ENCODE measurements at places on chromosomes 6 and 20. TPM values are rescaled to one million over a fixed set of nuclear protein-coding genes. Genes with fewer than 3 reads are reported as not detected.
A peak's percentile ranks its signal among the peaks of the same experiment; 100 is the strongest.

The RNASET2 gene
- 34.4 TPM for total RNA-seq

The EPM2A gene
- total RNA-seq = 3.5 TPM

The UBE2V1 gene
- 49.1 TPM for total RNA-seq

The SLC9A8 gene
- 5.0 TPM for total RNA-seq

- no peaks in the 10 kb centered on the region for H3K36me3 ChIP-seq
- H3K4me1 ChIP-seq = no peaks in the 10 kb centered on the region
- H3K27me3 ChIP-seq = no peaks in the 10 kb centered on the region
- no peak overlapping the region for H3K4me3 ChIP-seq
These were observed 149.8 kb downstream of the EYS start for GRCh38 chr6:65557224-65557623.

- H3K27ac ChIP-seq = no peak overlapping the region
- H3K4me1 ChIP-seq = peaks cover 17% of the 10 kb centered on the region
- H3K4me3 ChIP-seq = no peak overlapping the region
- no peak for DNase-seq
These were observed 4.9 kb upstream of the RNF24 start for GRCh38 chr20:4020256-4020655.

GRCh38 chr6:16676978-16677377, 84.3 kb downstream of the ATXN1 start:
- peak; percentile 31 for DNase-seq
- H3K27me3 ChIP-seq = no peaks in the 10 kb centered on the region
- no peaks in the 10 kb centered on the region for H3K36me3 ChIP-seq
- no peak overlapping the region for H3K4me3 ChIP-seq
- H3K27ac ChIP-seq = no peak overlapping the region

DNA sequence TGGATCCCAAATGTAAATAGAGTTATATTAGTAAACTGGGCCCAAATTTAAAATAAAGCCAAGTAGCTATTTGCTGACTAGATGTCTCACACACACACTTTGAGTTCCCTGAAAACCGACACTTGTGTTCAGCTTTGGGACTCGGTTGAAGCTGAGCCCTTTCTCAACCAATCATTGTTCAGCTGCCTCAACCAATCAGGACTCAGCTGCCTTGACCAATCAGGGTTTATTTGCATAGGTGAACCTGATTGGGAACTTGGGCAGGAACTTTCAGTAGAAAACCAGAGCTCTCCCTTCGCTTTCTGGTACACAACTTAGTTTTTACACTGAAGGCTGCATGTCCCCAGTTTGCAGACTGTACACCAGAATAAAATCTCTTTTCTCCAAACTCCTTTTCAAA, 301.7 kb downstream of the FOXA2 start:
- no peaks in the 10 kb centered on the region for H3K36me3 ChIP-seq
- H3K27ac ChIP-seq = no peak overlapping the region
- no peaks in the 10 kb centered on the region for H3K27me3 ChIP-seq
- H3K4me3 ChIP-seq = no peak overlapping the region
- no peak for DNase-seq

DNA sequence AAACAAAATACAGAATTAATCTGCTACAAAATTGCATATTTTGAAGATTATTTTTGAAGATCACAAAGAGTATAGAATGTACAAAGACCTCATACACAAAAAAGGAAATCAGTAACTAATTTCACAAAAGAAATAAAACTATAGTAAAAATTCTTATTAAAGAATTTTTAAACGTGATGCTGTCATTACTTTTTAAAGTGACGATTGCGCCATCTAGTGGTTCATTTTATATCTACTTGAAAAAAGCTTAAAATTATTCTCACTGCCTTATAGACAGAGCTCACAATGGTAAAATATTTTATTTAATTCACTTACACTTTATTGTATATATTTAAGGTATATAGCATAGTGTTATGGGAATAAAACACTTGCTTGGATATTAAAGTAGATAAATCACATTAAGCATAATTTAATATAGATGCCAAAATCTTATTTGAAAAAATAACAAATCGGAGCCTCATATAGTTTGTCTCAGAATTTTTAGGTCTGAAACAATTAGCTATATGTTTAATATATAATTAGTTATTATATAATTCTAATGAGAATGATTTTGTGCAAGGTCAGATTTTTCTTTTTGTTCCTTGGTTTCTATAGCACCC, 128.8 kb downstream of the PHF3 start:
- peak; percentile 54 for DNase-seq
- H3K4me1 ChIP-seq = no peaks in the 10 kb centered on the region
- H3K27ac ChIP-seq = no peak overlapping the region
- H3K27me3 ChIP-seq = no peaks in the 10 kb centered on the region
- no peaks in the 10 kb centered on the region for H3K36me3 ChIP-seq

DNA sequence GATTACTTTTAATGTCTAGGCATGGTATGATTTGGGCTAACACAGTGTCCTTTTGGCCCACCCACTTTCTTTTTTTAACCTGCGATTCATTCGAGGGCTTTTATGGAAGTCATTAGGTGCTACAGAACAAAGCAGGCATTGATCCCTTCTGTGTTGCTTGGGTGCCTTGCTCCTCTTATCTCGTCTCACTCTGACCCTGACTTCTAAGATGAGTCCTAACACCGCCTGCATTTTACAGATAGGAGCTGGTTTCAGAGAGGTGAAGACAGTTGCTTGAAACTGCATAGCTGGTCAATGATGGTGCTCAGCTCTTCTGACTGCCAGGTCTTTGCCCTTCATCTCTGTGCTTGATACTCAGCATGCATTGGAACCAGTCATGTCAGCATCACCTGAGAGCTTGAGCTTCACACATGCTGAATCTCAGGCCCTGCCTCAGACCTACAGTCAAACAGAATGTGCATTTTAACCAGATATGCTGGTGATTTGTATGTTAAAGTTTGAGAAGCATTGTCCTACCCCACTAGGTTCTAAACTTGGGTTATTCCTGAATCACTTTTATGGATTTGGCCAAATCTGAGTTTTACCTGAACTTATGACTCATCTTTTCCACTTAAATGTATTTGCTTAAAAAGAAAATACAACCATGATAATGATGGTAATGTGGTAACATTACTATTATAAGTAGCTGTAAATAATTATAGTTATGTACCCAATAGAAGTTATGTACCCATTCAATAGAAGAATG, 142.3 kb downstream of the PLCB4 start:
- H3K36me3 ChIP-seq = no peaks in the 10 kb centered on the region
- no peak for DNase-seq
- peaks cover 12% of the 10 kb centered on the region for H3K4me1 ChIP-seq
- no peak overlapping the region for H3K27ac ChIP-seq

- H3K36me3 ChIP-seq = no peaks in the 10 kb centered on the region
- no peak overlapping the region for H3K4me3 ChIP-seq
- DNase-seq = no peak
- peaks cover 24% of the 10 kb centered on the region for H3K27me3 ChIP-seq
- no peak overlapping the region for H3K27ac ChIP-seq
These were observed 297.4 kb downstream of the HIVEP2 start for GRCh38 chr6:142647449-142648035.

DNA sequence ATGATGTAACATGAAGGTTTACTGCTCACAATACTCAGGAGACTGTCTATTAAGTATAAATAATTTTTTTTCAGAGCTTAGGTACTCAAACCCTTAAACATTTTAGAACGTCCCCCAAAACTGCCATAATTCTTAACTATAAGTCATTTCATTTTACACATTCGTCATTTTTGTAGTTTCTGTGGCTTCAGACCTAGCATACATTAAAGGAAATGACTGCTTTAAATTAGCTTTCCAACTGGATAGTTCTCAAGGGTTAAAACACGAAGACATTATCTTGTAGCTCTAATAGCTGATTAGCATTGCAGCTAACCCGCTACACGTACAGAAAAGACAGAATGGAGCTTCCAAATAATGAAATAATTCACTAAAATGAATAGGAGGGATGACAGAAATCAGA, 24.9 kb upstream of the PLN start:
- H3K27me3 ChIP-seq = no peaks in the 10 kb centered on the region
- no peak overlapping the region for H3K4me3 ChIP-seq
- H3K36me3 ChIP-seq = peaks cover 15% of the 10 kb centered on the region
- no peak for DNase-seq

DNA sequence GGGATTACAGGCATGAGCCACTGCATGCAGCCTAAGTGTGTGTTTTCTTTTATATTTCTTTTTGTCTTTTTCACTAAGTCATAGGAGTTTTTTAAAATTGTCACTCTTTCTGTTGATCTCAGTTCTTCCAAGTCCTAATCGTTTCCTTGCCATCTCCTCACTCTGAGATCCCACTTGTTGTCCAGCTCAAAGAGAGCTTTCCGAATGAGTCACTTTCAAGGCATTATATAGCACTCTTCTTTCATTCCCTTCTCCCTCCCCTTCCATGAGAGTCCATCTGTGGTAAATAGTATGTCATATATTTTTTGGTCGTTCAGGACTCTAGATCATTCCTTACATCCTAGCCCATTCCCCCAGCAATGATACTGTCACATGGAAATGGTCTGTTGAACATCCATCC, 4.3 kb downstream of the VAPB start:
- no peaks in the 10 kb centered on the region for H3K27me3 ChIP-seq
- no peak overlapping the region for H3K4me3 ChIP-seq
- no peaks in the 10 kb centered on the region for H3K36me3 ChIP-seq

DNA sequence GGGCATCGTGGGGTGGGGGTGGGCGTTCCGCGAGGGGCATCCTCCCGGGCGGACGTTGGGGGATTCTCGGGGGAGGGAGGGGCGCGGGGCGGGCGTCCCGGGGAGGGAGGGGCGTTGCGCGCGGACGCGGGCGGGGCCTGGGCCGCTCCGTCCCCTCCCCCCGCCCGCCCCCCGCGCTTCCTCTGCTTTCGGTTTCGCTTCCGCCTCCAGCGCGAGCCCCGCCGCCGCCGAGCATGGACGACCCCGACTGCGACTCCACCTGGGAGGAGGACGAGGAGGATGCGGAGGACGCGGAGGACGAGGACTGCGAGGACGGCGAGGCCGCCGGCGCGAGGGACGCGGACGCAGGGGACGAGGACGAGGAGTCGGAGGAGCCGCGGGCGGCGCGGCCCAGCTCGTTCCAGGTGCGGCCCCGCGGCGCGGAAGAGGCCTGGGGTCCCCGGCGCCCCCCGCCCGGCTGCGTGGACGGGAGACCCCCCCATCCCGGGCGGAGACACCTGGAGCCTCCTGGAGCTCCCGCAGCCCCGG, at the start of gene OGFR:
Gene OGFR, plus strand, starts transcription at position 209 of the 528 bp plus-strand sequence. Its CDS starts 25 bp downstream, at position 234.
- DNase-seq = peak; percentile 74
- H3K36me3 ChIP-seq = peaks cover 7% of the 10 kb centered on the region
- H3K27me3 ChIP-seq = no peaks in the 10 kb centered on the region

- H3K27me3 ChIP-seq = peaks cover 3% of the 10 kb centered on the region
- no peaks in the 10 kb centered on the region for H3K36me3 ChIP-seq
- no peak overlapping the region for H3K27ac ChIP-seq
These were observed 56.6 kb upstream of the CD83 start for GRCh38 chr6:14060971-14061370.

GRCh38 chr20:24051160-24051559, 62.6 kb upstream of the GGTLC1 start:
- no peaks in the 10 kb centered on the region for H3K36me3 ChIP-seq
- H3K4me1 ChIP-seq = no peaks in the 10 kb centered on the region
- 0 out of 2 replicates have a peak, but pooled peaks cover 5% of the 10 kb centered on the region for H3K27me3 ChIP-seq
- no peak overlapping the region for H3K4me3 ChIP-seq
- DNase-seq = no peak

- H3K27me3 ChIP-seq = no peaks in the 10 kb centered on the region
- no peaks in the 10 kb centered on the region for H3K4me1 ChIP-seq
- H3K36me3 ChIP-seq = no peaks in the 10 kb centered on the region
- H3K27ac ChIP-seq = no peak overlapping the region
These were observed 273.0 kb downstream of the TFAP2A start for GRCh38 chr6:10141746-10142443.

DNA sequence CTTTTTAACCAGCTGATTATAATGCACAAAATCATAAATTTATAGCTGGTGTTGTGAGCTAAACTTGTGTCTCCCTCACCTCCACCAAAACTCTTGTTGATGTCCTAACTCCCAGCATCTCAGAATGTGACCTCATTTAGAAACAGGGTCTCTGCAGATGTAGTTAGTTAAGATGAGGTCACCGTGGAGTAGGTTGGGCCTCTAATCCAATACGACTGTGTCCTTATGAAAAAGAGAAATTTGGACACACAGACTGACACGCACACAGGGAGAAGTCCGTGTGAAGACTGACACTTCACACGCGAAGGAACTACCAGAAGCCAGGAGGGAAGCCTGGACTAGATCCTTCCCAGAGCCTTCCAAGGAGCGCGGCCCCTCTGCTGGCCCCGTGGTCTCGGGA, 46.5 kb downstream of the TRAM2 start:
- no peak for DNase-seq
- peak overlapping the region; percentile 40 for H3K27ac ChIP-seq
- peaks cover 25% of the 10 kb centered on the region for H3K36me3 ChIP-seq
